NCI-H1436 (cell line): ENCODE measurements at places on chromosomes 13 and 19.
A peak's percentile ranks its signal among the peaks of the same experiment; 100 is the strongest.

DNA sequence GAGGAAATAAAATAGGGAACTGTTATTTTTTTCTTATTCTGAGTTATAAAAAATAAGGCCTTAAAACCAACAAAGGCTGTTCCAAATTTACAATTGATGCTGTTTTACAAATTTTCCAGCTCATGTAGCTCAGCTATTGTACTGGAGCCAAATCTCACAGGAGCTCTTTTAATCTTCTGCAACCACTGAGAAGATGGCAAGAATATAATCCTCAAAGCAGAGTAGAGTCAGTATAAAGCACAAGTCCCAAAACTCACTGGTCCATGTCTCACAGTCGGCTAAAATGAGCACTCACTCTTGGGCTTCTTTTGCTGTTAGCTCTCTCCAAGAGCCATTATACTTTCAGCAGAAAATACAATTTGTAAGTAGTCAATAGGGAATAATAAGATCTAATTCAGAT, 1074.4 kb upstream of the PRR20A start:
- DNase-seq, result no peak

GRCh38 chr13:70375718-70376117, 267.5 kb upstream of the KLHL1 start:
- DNase-seq, result no peak

DNA sequence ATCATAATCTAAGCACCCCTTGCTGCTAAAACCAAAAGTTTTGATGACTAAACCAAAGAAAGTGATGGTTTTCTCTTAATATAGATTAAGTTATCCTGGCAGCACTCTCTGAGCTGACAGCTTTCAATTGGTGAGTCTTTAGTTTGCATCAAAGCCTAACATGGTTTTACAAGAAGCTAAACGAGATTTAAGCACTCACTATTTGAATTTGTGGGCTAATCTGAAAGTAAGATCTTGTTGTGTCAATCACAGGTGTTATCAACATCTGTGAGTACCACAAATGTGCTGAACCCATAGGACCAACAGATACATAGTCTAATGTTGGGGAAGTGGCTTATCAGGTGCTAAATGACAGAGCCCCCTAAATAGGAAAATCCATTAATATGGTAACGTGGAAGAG, 223.9 kb downstream of the LHFPL6 start:
- DNase-seq, result no peak

- no peak for DNase-seq
These were observed 10.4 kb downstream of the TLE6 start for GRCh38 chr19:2987797-2988196.

DNA sequence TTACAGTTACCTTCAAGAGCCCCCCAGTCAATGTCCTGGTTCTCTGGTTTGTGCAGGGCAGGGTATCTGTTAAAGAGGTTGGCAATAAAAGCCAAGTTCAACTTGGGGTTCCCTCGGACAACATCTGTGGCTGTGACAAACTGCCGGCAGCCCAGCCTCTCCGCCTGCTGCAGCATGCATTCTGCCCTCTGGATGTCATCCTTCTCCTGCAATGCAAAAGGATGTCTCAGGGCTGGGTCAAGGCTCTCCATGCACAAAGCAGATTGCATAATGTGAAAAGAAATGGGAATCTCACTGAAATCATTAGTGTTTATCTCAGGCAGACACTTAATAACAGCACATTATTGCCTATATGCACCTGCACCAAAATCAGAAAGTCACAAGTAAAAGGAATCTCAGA, 35.1 kb downstream of the LCP1 start:
- no peak for DNase-seq

DNA sequence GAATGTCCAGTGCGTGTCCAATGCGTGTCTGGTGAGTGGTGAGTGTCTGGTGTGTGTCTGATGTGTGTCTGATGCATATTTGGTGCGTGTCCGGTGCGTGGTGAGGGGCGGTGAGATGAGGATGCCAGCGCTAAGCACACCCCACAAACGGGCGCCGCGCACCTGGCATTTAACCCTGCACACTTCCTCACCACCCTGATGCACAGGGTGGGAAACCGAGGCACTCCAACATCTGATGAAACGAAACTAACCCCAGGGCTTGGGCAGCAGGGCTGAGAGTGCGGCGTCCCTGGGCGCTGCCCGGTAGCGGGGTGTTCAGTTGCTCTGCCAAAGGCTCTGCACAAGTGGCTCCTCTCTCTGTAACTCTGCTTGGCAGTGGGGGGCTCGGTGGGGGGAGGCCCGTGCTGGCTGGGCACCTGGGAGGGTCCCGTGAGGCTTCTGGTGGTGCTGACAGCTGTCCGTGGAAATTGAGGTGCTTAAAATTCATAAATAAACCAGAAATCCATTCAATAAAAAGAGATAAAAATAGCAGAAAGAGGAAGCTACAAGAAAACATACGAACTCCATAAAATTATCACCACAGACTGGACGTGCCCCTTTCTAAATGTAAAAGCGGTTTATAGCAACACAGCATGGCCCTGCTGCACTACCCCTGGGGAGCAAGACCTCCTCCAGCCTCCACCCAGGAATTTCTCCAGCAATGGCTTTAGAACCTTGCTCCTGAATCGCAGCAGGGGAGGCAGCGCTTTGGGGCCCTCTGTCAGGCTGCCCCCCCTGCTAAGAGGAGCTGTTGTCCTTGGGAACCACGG, 76.0 kb downstream of the RASA3 start:
- DNase-seq, result no peak

- DNase-seq, result peak; percentile 67
These were observed 6.5 kb upstream of the HSD17B14 start for GRCh38 chr19:48842789-48843162.

- peak; percentile 16 for DNase-seq
These were observed 11.3 kb upstream of the TNFRSF19 start for GRCh38 chr13:23558675-23559536.

GRCh38 chr13:48950501-48950875, 25.2 kb upstream of the FNDC3A start:
- DNase-seq, result no peak

DNA sequence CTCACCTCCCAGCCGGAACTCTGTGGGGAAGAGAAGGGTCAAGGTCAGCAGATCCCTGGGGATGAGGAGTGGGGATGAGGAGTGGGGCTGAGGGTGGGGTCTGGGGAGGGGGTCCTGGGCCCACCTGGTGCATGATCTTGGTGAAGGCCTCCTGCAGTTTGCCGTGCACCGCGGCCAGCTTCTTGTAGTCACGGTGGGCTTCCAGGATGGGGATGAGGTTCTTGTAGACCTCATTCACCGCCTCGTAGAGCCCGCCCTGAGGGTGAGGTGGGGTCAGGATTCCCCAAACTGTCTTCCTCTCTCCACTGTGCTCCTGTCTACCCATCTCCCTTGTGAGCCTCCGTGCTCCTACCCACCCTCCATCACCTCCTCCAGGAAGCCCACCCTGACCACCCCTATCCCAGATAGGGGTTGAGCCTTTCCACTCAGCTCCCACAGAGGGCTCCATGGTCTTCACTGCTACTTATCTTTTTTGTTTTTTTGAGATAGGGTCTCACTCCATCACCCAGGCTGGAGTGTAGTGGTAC, 6.8 kb upstream of the KANK2 start:
- no peak for DNase-seq

DNA sequence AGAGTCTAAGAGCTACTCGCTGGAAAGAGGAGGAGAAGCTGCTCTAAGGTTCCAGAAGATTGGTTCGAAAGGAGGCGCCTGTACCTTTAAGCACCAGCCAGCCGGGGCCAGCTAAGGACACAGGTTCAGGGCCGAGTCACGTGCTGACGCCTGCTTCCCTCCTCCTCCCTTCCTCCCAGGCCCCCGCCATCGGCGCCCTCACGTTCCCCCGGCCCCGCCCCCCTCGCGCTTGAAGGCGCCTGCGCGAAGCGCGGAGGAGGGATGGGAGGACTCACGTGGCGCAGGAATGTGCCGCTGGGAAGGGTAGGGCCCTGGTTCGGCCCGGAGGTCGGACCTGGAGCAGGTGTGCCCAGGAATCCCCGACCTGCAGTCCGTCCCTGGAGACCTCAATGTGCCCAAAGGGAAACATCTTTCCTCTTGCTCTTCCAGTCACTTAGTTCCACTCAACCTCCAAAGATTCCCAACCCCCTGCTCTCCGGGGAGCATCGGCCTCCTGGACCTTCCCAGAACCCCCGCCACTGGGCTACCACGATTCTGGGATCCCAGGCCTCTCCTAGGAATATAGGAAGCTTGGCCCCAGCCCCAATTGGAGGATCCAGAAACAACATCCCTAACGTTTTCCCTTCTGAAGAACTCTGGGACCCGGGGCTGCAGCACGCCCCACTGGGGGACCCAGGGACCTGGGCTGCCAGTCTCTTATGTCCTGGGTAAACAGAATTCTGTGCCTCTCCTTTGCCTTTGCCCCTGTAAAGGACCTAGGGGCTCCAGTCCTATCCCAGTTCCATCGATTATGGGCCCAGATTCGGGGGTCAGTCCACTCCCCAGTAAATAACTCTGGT, 2.5 kb downstream of the DBP start:
- DNase-seq, result peak; percentile 99

- no peak for DNase-seq
These were observed 72.9 kb downstream of the STK24 start for GRCh38 chr13:98504029-98504351.

DNA sequence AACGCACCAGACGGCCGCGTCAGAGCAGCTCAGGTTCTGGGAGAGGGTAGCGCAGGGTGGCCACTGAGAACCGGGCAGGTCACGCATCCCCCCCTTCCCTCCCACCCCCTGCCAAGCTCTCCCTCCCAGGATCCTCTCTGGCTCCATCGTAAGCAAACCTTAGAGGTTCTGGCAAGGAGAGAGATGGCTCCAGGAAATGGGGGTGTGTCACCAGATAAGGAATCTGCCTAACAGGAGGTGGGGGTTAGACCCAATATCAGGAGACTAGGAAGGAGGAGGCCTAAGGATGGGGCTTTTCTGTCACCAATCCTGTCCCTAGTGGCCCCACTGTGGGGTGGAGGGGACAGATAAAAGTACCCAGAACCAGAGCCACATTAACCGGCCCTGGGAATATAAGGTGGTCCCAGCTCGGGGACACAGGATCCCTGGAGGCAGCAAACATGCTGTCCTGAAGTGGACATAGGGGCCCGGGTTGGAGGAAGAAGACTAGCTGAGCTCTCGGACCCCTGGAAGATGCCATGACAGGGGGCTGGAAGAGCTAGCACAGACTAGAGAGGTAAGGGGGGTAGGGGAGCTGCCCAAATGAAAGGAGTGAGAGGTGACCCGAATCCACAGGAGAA, 1.9 kb downstream of the PPP1R12C start:
- DNase-seq, result no peak

GRCh38 chr19:10293637-10294367, 4.0 kb downstream of the ICAM5 start:
- DNase-seq, result no peak

- no peak for DNase-seq
These were observed 26.5 kb upstream of the HOMER3 start for GRCh38 chr19:18967358-18968146.

DNA sequence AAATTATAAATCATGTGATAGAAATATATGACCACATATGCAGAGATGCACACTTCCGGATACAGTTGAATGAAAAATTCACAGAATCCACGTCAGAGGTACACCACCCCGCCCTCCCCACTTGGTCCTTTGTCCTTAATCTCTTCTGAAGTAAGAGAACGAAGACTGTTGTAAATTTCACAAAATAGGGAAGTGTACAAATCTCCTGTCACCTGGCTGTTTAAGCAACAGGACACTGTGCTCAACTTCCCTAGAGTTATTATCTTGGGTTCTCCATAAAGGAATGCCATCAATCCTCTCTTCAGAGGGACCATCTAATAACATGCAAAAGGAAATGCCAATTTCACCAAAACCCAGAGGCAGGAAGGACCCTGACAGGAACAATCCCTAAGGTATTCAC, 10.5 kb upstream of the CEACAM6 start:
- DNase-seq, result no peak

GRCh38 chr19:6092329-6093286, 17.7 kb downstream of the RFX2 start:
- DNase-seq, result peak; percentile 88

DNA sequence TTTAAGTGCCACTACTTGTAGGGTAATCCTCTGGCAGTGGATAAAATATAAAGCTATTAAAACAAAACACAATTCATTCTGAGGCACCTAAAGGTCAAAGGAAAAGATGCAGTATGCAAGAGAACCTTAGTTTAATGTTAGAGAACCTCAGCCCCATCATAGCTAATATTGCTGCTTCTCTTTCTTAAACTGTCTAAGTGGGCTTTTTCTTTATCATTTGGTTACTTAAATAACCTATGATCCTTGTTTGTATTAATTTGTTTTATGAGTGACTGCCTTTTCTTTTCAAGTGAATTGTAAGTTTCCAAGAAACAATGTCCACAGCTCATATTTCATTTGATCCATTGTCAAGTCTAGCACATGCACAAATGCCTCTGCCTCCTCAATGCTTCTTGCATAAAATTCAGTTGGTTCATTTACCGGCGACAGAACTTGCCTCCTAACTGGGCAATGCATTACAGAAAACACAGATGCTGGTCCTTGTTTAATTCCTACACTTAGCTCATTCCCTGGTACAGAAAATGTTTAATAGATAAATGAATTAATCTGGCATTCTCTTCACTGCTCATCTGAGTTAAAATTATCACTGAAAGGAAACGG, 1049.8 kb downstream of the OLFM4 start:
- no peak for DNase-seq

DNA sequence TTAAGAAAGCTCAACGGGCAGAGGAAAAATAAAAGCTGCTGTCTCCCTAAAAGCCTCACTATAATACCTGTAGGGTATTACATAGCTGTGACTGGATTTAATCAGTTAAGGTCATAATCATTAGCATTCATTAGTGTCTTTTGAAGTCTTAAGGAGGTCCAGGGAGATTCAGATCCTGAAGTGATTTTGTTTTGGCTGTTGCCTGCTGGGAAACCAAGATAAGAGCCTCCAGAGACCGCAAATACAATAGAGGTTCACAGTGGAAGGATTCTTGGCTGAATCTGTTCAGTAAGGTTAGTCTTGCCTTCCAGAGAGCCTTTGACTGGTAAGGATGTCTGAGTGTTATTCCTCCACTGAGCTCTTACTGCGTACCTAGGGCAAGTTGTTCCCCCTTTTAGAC, 54.0 kb upstream of the TNFRSF19 start:
- DNase-seq, result no peak
